Cortex of kidney (tissue), 1 donor: ENCODE measurements at places on chromosomes 12 and 14.

DNA sequence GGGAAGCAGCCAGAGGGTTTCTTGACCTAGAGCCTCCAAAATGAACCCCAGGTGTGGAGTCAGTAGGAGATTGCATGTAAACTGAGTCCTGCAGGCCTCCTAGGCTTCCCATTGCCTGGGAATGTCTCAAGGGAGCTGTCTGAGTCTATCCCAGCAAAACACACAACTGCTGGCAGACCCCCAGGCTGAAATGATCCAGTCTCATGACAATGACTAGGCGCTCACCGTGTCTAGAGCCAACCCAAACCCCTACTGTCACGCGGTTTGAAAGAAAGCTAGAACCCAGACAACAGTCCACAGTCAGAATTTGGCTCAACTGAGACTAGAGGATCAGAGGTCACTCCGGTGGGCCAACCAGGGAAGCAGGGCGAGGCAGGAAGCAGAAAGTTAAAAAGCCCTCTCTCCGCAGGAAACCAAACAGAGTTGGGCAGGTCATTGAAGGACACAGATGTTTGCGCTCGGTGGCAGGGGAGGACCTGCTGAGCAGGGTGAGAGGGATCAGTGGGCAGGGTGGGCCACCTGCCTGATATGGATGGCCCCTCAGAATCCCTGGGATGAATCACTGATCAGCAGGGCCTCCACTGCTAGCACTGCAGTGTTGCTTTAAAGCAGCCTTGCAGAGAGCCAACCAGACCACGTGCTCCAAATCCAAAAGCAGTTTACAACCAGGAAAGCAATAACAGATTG is 23.8 kb downstream of the ACTN1 start:
- DNase-seq = no peak

DNA sequence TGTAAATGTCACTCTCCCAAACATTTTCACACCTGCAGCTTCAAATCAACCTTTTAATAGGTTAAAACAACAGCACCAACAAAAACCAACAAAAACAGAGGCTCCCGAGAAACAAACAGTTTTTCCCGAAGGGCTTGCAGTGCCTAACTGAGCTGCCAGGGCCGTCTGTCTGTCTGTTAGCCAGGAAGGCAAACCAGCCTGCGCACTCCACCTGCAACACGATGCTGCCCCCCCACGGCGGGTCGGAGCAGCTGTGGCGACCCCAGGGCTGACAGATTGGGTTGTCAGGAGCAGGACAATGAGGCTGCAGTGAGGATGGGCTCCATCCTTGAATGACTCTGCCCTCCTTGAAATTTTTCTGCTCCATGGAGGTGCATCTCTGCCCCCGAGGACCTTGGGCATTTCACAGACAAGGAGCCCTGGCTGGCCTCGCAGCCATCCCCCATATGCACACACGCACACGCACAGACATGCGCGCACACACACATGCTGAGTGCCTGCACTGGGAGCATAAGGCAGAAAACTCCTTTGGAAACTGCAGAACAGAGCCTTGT is 2.6 kb downstream of the RTL1 start:
- DNase-seq = no peak

GRCh38 chr12:97753332-97753731 is 290.7 kb downstream of the RMST start:
- DNase-seq = no peak

DNA sequence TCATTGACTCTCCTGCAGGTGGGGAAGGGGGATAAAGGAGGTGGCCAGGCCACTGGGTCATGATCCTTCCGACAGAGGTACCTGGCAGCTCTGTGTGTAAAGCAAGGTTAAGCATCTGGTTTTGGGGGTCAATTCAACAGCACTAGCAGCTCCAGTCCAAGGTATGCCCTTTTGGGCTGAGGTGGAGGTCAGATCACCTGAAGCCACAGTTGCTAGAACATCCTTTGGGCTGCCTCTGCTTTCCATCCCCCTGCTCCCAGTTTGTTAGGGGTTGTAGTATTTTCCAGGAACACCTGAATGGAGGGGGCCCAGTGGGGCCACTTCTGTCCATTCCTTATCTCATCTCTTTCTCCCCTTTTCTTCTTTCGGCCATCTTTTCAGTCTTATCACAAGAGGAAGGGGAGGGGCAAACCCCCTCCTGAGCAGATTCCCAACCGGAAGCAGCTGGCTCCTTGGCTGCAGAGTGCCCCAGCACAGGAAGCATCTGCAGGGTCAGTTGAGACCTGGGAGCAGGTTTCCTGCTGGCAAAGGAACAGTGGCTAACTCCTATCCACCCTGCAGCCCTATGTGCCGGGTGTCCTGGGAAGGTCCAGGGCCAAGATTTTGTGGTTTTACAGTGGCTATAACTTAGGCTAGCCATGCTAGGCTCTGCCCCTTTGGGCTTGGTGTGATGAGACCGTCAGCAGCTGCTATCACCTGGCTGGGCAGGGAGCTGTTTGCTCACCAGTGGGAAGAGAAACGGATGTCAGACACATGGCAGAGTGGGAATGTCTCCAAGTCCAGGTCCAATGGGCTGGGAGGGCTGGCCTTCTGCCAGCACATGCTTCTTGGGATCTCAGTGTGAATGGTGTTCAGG is 40.2 kb downstream of the SH2B3 start:
- no peak for DNase-seq

GRCh38 chr12:80509781-80510556 is 65.9 kb downstream of the PTPRQ start:
- no peak for DNase-seq

DNA sequence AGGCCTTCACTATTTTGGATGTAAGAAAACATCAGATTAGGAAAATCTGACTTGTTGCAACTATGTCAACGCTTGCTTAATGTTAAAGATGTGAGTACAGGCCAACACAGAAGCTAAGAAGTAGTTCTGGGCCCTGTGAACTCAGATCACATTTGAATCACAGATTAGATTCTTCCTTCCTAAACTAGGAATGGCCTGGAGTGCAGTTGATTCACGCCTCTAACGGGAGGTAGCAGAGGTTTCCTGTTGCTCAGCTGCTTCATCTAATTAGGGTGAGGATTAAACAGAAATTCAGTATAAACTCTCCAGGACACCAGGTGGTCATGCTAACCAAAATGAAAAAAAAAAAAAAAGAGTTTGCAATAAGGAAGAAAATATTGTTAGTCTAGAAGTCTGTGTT is 314.3 kb downstream of the TRHDE start:
- DNase-seq = no peak

DNA sequence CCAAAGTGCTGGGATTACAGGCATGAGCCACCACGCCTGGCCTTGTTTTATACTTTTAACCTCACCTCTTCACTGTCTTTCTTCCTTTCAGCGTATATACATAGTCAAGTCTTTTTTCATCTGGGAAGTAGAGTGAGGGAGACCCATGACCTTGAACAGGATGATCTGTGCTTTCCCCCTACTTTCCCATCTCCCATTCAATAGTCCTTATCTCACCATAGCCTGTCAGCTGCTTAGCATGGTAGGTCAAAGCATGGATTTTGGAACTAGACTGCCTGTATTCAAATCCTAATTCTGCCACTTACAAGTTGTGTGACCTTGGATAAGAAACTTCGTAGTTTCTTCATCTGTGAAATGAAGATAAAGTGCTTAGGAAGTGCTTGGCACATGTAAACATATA is 96.4 kb upstream of the MON2 start:
- DNase-seq = no peak

GRCh38 chr14:91228112-91229004 is 16.1 kb downstream of the GPR68 start:
- no peak for DNase-seq

GRCh38 chr14:105855246-105855892 is 329.0 kb downstream of the TMEM121 start:
- DNase-seq = no peak

- DNase-seq = no peak
These were observed 2.7 kb upstream of the RABGGTA start for GRCh38 chr14:24274101-24274543.

GRCh38 chr14:99078426-99078825 is 193.6 kb downstream of the BCL11B start:
- no peak for DNase-seq

DNA sequence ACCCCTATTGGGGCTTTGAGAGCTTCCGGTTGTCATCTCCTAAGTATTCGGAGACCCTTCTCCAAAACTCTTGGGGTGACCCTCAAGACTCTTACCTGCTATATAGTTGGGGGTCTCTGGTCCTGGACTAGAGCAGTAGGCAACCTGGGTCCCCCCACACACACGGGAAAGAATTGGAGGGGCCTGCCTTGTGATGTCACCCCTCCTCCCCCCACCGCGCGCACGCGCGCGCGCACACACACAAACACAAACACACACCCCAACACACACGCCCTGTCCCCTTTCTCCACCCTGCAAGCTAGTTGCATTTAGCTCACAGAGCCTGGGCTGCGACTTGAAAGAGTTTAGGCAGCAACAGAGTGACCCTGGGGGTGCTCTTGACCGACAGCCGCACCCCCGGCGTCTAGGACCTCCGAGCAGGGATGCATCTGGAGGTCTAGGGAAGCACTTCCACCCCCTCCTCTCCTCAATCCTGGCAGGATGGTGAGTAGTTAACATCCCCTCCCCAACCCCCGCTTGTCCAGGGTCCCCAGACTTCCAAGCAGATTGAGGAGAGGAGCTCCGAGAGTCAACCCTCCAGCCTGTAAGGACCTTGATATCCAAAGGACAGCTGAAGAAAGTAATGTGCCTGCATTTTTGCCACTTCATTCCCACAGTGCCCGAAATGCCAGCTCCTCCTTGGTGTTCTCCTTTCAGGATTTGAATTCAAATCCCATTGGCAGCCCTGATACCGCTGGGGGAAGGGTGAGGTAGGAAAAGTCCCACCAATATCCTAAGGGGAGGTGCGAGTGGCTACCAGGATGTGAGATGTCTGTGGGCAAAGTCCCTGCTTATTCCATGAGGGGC is 1.4 kb upstream of the DNAJC14 start:
- DNase-seq = no peak

- DNase-seq = no peak
These were observed 40.6 kb downstream of the SPRING1 start for GRCh38 chr12:116697305-116697704.

DNA sequence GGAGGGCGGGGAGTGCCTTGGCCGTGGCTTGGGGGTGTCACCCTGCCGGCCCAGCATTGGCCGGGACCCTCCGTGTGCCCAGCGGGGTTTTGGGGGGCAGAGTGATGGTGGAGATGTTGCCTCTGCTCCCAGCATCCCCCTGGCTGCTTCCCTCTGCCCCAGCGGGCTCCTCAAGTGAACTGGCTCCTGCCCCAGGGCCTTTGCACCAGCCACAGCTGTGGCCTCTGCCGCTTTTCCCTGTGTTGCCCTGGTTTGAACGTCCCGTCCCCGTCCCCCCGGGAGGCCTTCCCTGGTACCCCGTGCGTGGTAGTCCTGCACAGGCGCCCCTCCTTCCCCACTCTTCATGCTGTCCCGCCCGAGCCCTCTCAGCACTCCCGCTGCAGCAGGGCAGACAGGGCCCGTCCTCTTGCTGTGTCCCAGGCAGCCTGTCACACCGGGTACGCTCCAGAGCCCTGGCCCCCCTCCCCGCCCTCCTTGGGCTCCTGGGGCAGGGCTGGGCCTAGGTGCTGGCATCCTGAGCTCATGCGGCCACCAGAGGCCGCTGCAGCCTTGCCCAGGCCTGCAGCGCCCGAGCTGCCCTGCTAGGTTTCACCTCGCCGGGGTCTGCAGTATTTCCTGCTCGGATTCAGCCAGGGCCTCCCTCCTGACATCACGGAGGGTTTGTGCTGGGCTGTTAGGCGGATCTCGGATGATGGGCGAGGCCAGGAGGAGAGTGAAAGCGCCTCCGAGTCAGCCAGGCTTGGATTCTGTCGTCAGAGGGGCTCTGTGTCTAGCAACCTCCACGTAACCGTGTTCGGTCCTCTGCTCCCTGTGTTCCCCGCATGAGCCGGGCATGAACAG is 9.5 kb downstream of the NOC4L start:
- no peak for DNase-seq

DNA sequence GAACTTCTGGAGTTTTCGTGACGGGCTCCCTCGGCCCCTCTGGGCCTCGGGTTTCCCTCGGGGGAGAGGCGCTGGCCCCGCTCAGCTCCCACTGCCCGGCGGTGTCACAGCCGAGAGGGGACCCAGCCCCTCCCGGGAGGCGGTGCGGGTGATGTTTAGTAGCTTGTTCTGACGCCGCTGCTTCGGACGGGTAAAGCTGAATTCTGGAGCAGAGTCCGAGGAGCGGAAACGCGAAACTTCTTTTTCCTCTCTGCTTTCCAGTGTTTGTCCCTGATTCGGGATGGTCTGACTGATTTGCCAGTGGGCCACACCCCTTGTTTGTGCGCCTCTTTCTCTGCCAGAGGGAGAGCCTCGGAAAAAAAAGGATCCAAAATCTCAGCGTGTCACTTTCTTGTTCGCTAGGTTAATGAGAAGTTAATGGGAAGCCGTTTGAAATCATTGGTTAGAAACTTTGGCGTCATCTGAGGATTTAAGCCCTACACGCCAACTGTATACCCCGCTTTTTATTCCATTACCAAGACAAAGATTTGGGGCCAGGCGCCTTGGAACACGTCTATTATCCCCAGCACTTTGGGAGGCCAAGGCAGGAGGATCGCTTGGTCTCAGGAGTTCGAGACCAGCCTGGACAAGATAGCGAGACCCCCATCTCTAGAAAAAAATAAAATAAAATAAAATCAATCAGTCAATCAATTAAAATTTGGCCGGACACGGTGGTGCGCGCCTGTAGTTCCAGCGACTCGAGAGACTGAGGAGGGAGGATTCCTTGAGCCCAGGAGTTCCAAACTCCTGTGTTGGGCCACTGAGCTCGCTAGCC is 756 bp downstream of the TULP3 start:
- no peak for DNase-seq

GRCh38 chr12:127277882-127278281 is 989.1 kb upstream of the TMEM132C start:
- DNase-seq = no peak

GRCh38 chr14:95330591-95331370 is 11.1 kb upstream of the CLMN start:
- DNase-seq = no peak

- DNase-seq = no peak
These were observed 88.4 kb downstream of the RPAP3 start for GRCh38 chr12:47617476-47617875.

GRCh38 chr12:12720672-12721161 is 3.5 kb downstream of the CDKN1B start:
- DNase-seq = no peak

DNA sequence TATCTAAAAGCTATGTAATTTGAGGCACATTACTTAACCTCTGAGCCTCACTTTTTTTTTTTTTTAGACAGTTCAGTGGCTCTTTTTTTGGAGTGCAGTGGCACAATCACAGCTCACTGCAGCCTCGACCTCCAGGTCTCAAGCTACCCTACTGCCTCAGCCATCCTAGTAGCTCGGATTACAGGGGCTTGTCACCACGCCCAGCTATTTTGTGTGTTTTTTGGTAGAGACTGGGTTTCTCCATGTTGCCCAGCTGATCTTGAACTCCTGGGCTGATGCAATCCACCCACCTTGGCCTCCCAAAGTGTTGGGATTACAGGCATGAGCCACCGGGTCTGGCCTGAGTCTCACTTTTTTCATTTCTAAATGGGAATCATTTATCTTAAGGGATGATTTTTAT is 192.0 kb upstream of the PDZRN4 start:
- no peak for DNase-seq

- DNase-seq = no peak
These were observed 143.5 kb upstream of the AMIGO2 start for GRCh38 chr12:47223031-47223847.
